GM12878 (cell line): ENCODE measurements at places on chromosomes 6 and 20. TPM values are rescaled to one million over a fixed set of nuclear protein-coding genes. Genes with fewer than 3 reads are reported as not detected.

- no peak for DNase-seq
Observed at GRCh38 chr20:12535316-12535715, 473.5 kb upstream of the SPTLC3 start.

FNDC1 gene
- total RNA-seq = not detected in 2 replicates

DNA sequence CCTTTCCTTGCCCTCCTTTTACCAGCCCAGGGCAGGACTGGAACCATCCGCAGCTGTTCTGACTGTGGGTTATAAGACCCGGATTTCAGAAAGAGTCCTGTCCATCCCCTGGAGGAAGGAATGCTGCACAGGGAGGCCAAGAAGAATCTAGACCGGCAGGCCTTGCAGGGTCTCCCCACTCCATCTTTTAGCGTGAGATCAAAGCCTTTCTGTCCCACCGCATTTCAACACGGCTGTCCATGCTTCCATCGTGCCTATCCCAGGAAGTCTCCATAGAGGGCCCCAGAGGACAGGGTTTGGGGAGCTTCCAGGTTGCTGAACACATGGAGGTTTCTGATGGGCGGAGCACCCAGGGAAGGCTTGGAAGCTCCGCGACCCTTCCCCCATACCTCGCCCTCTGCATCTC, 79.3 kb upstream of the AGPAT4 start:
- DNase-seq = no peak

TCFL5 gene
- total RNA-seq = 7.3 and 8.1 TPM in 2 replicates

NKAIN4 gene
- not detected in 2 replicates for total RNA-seq

WFDC5 gene
- total RNA-seq = not detected in 2 replicates

LGSN gene
- total RNA-seq = not detected in 2 replicates

TFAP2C gene
- total RNA-seq = not detected in 2 replicates

DNA sequence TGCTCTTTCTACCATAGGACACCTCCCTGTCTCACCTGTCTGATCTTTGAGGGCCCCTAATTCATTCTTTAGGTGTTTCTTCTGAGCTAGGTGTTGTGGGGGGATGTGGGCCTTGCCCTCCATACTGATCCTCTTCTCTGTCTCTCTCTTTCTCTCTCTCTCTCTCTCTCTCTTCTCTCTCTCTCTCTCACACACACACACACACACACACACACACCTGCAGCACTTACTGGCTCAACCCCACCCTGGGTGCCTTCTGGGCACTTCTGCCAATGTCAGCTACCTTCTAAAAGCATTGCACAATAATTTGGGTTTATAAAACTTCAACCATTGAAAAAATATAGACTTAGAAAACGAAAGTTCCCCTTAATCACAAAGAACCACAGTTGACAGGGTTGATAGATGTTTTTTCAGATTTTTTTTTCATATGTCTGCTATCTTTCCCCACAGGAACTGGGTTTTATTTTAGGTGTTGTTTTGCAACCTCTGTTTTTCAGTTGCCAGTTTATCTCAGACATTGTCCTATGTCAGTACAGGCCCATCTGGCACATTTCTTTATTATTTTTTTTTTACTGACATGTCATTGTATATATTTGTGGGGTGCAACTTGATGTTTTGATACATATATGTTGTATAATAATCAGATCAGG, 28.1 kb downstream of the PKIG start:
- no peak for DNase-seq

PNLDC1 gene
- total RNA-seq = 0.19 TPM in 1 of 2 replicates, not detected in the other

- DNase-seq = no peak
Observed at GRCh38 chr20:2327620-2328555, 32.1 kb downstream of the TGM3 start.

DNA sequence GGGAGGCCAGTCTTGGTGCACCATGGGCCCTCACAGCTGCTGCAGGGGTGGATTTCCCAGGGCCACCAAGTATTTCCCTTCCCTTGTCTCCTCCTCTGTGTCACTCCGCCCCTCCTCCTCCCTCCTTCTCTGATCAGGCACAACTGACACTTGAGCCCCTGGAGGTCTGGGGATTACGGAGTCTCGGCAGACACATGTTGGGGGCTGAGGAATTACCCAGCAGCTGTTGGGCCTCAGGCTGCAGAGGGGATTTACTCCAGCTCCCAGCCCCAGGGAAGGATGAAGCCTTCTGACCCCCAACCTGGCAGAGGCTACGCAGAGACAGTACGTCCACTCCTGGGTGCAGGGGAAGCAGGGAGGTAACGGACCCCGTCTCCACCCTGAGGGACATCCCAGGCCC, 420.5 kb upstream of the SULF2 start:
- no peak for DNase-seq

PPP1R16B gene
- 89.9 and 90.2 TPM in 2 replicates for total RNA-seq

GRCh38 chr20:1754306-1754705, 96.7 kb upstream of the SIRPG start:
- no peak for DNase-seq

STAU1 gene
- 60.9 and 61.4 TPM in 2 replicates for total RNA-seq
